ELF-1 (cell line): ENCODE measurements at places on chromosomes 6 and 20.

GRCh38 chr20:32609111-32609773, 24.1 kb upstream of the NOL4L start:
- DNase-seq, result no peak

- peak; percentile 54 for DNase-seq
These were observed 49.4 kb downstream of the ERMARD start for GRCh38 chr6:169800668-169801395.

- DNase-seq, result no peak
These were observed 3.4 kb upstream of the CTSZ start for GRCh38 chr20:59010321-59010994.

DNA sequence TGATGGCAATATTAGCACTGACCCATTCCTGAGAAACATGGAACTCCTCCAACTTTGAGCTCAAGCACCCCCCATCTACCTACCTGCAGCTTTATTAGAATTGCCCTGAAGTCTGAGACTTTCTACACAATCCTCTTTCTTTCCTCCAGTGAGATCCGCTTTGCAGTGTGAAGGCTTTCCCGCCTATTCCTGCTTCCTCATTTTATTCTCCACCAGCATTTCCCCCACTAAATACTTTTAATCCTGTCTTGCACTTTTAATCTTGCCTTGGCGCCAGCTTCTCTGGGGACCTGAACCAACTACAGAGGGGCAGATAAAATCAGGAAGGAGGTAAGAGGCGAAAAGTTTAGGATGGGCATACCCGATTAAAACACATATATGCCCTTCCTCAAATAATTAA, 178.1 kb upstream of the PRDM1 start:
- DNase-seq, result no peak

GRCh38 chr20:62219992-62220665, at the start of gene HRH3:
Gene HRH3 (minus strand): TSS chr20:62220278. CDS start chr20:62219970, 308 bp downstream.
- DNase-seq, result peak; percentile 36

DNA sequence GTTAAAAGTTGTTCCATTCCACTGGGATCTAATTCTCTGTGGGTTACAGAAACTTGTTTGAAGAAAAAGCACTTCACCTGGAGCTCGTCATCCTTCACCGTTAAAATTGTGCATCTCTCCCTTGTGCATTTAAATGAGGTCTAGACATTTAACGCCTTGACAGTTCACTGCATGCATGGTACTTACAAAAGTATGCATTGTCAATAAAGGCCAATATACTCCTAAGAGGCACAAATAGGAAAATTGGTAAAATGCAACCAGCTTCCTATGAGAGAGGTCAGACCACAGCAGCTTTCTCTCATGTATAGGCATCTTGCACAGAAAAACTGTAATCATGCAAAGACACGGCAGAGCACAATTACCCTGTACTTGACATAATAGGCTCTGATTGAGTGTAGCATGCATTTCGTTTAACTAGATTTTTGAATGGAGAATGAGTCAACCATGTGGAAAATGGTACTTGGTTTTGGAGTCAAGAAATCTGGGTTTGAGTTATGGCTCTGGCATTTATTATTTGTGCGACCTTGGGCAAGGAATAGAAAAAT, 378.5 kb downstream of the RFPL4B start:
- no peak for DNase-seq
